Spinal cord (tissue), 10 donors: ENCODE measurements at places on chromosomes 2 and 18.
A peak's percentile ranks its signal among the peaks of the same experiment; 100 is the strongest.

- DNase-seq = no peak
Observed at GRCh38 chr2:181876614-181877063, 14.9 kb upstream of the ITPRID2 start.

DNA sequence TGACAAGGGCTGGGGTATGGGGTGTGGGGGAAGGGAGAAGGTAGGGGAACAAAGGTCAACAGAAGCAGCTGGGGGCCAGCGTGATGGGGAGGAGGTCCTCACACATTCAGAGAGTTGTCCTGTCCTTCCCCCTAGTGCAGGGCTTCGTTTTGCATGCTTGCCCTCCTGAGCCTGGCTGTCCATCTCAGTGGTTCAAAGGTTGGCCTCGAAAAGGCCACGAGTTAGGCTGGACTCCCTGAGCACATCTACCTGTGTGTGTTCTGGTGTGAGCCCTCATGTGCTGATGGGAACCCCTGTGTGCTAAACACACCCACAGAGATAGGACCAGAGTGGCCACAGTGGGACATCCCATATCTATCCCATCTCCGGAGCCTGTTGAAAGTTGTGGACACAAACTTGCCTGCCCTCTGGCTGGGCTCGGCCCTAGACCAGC, 51.9 kb downstream of the EPAS1 start:
- DNase-seq = no peak

DNA sequence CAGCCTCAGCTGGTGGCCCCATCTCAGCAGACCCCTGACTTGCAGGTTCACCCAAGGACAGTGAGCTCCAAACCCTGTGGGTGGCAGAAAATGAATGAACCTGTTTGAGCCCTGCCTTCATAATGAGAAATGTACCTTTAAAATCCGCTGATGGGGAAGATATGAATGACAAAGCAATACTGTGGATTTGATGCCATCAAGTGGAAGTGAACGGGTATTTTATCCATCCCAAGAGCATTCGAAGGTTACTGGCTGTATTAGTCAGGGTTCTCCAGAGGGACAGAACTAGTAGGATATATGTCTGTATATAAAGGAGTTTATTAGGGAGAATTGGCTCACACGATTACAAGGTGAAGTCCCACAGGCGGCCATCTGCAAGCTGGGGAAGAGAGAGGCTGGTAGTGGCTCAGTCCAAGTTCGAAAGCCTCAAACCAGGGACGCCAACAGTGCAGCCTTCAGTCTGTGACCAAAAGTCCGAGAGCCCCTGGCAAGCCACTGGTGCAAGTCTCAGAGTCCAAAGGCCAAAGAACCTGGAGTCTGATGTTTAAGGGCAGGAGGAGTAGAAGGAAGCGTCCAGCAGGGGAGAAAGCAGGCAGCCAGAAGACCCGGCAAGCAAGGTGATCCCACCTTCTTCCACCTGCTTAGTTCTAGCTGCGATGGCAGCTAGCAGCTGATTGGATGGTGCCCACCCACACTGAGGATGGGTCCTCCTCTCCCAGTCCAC, 32.1 kb downstream of the TOGARAM2 start:
- no peak for DNase-seq

GRCh38 chr2:179646173-179646769, 215.1 kb downstream of the ZNF385B start:
- DNase-seq = peak; percentile 11

DNA sequence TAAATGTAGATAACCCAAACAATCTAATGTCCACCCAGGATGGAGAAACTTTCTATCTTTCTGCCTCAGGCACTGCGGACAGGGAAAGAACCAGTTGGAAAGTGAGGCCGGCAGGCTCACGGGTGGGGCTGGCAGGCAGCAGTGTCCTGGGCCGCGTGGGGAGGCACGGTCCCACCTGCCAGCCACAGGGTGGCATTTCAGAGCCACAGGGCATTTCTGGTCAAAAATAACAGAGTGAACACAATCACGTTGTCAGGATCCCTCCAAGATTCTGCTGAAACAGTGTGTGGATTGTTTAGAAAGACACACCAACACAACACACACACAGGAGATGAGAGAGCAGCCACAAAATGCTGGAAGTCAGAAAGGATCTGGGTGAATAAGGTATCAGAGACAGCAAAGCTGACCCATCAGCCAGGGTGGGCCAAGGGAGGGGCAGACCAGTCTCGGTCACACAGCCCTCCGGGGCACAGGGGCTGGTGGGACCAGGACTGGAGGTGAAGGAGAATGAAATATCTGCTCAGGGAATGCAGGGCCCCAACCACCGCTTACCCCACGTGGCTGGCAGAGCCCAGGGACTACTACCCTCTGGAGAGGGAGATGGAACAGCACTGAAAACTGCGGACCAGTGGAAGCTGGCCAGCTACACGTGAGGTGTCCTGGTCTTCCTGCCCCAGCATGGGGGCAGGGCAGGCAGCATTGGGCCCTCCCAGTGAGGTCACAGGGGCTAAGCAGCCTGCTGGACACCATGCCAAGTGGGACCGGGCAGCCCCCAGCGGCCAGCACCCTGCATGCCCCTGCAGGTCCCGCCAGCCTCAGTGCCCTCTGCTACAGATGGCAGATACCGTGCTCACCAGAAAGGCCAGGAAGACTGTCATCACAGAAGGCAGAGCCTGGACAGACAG, 173.9 kb downstream of the HDAC4 start:
- DNase-seq = no peak

GRCh38 chr18:62611453-62612288, 88.8 kb downstream of the ZCCHC2 start:
- DNase-seq = no peak

DNA sequence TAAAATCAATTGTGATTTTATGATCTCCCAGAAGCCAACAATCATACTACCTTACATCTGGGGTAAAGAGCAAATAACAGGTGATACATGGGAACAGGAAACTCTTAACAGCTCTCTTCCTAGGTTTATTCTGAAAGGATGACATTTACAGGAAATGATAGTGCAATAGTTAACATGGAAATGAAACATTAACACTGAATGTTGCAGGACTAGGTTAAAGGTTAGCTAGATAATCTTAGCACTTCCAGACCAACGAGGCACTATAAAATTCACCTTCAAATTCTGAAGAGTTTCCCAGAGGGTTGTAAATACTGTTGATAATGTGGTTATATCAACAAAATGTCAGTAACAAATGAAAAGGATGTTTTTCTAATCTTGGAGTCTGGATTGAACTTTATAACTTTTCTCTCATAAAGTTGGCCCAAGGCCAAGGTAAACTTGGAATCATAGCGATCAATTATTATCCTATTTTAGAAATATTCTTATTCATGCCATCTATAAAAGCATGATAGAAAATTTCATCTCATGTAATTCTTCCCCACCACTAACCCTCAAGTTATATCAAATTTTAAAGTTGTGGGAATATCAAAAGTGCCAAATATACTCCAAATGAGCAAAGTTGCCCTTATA, 32.9 kb upstream of the GCG start:
- no peak for DNase-seq

- DNase-seq = no peak
Observed at GRCh38 chr2:180370511-180371205, 363.6 kb upstream of the CWC22 start.

- peak; percentile 92 for DNase-seq
Observed at GRCh38 chr2:191218292-191218898, 26.8 kb upstream of the MYO1B start.

DNA sequence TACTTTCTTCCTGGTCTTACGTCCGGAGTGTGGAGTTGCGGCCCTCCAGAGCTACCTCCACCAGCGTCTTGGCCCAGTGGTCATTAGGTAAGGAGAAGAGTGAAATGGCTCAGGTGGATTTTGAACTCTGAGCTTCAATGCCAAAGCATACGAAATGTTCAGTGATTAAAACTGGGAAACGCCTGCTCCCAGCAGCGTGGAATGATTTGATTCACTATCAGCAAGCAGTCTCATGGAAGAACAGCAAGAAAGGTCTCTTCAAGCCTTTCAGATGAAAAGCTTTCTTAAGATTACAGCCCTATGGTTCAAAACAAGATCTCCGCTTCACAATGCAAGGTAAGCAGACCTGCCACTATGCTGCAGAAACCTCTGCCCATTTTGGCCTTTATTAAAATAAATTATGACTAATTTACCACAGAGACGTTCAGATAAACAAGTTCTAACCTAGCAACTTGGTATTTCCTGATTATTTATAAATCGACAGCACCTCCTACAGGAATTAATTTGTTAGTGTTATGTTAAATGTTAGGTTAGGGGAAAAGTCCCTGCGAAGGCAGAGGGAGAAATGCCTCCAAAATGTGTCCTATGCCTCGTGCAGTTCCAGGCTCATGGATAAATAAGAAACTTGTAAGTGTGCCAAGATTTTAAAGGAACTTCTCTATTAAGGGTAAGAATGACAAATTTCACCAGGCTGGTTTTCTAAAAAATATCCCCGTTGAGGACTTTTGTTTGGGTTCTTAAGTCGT, 10.1 kb downstream of the SP9 start:
- no peak for DNase-seq

DNA sequence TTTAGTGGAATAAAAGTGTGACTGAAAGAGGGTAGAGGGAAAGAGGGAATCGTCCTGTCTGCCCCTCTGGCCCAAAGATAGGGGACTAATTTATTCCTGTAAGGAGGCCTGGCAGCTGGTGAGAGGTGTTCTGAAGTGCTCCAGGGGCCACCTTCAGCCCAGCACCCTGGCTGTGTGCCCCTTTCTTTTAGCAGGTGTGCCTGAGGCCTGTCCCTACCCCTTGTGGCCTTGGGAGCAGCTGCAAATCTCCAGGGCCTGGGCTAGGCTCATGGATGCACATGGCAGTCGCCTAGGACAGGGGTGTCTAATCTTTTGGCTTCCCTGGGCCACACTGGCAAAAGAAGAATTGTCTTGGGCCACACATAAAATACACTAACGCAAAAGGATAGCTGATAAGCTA, 37.3 kb downstream of the FHOD3 start:
- DNase-seq = no peak

DNA sequence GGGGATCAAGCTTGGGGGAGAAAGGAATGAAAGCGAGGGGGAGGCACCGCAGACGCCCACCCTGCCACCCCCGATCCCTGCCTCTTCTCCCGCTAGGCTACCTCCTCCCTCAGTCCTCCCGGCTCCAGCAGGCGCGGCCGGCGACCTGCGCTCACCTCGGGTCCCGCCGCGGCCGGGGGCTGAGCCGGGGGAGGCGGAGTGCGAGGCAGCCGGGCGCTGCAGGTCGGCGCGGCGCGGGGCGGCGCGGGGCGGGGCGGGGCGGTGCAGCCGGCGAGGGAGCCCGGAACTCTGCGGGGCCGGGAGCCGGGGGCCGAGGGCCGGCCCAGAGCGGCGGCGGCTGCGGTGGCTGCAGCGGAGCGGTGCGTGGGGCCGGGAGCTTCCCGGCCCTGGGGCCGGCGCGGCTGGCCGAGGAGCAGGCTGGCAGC, 477 bp downstream of the ACVR1 start:
- no peak for DNase-seq

DNA sequence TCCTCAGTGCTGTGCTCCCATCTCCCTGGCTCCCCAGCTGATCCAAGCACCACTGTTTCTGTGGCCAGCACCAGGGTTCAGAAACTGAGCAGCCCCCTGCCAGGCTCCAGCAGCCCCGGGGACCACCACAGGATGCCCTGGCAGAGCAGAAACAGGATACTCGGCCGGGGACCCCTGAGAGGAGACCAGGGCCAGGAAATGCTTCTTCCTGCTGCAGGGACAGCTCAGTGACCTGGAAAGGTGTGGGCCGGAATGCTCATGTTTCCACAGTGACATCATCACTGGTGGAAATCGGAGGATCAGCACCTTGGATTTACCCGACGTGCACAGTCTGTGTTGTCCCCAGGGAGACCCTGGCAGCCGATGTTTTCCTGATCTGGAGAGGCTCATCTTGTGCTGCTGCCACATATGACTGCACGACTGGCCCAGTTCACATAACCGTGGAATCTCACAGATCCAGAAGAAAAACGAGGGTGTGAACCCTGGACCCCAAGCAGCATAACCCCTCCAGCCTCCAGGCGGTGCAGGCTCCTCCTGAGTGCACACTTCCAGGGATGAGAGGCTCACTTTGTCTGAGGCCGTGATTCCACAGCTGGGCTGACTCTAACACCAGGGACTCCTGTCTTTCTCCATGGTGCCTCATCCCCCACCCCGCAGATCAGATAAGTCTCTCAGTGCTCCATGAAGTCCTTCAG, 58.0 kb downstream of the DDX1 start:
- DNase-seq = no peak

- DNase-seq = no peak
Observed at GRCh38 chr2:125312342-125312741, 1287.3 kb downstream of the CNTNAP5 start.

GRCh38 chr2:5885451-5886173, 193.4 kb downstream of the SOX11 start:
- DNase-seq = no peak

DNA sequence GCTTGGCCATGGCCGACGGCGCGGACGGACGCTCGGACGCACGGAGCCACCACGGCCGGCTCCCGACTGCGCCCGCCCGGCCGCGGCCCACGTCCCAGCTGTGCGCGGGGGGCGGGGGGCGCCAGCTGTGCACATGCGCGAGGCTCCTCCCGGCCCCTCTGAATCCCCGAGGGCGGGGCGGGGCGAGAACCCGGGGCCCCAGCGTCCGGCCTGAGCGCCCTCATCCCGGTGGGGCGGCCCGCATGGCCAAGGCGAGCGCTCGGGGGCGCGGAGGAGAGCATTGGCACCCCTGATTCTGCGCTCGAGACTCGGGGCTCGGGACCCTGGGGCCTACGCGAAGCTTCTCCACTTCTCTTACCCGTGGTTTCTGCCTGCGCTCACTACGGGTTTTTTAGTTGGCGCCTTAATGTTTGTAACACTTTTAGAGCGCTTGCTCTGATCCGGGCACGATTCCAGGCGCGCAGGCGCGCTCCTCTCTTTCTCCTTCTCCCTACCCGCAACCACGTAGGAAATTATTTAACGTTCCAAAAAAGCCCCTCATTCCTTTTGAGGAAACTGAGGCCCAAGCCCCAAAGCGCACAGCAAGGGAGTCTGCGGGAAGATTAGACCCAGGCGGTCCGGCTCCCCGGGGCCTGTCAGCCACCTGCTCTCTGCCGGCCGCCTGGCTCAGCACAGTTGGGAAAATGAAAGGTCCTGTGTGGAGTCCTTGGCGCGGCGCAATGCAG, at the start of gene PXDN:
PXDN (minus strand) TSS at position 70 of the 725 bp plus-strand sequence; CDS start at position 10, 60 bp downstream.
- DNase-seq = peak; percentile 43

GRCh38 chr2:142714600-142714999, 162.9 kb upstream of the KYNU start:
- DNase-seq = no peak

DNA sequence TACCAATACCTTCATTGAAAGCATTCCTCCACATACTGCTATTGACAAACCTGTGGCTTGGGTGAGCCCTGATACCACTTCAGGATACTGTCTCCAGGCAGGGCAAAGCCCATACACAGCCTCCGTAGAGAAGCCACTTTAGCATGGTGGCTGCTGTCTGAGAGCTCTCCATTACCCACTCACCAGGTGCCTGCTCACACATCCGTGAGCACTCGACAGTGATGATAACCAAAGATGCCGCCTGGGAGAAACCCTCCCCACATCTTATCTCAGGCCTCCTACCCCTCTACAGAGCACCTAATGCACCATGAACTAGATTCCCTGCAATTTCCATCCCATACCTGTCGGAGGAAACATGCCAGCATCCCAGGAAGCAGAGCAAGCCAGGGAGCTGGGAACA, 57.6 kb upstream of the KLHL29 start:
- no peak for DNase-seq
